ENCODE measurements at places on chromosomes 2 and 18.

GRCh38 chr2:130819608-130820278 lies 17.0 kb upstream of the ARHGEF4 start:
- DNase-seq: peak; percentile 41

- DNase-seq: no peak
Observed at GRCh38 chr2:9074930-9075329, 71.4 kb upstream of the MBOAT2 start.

DNA sequence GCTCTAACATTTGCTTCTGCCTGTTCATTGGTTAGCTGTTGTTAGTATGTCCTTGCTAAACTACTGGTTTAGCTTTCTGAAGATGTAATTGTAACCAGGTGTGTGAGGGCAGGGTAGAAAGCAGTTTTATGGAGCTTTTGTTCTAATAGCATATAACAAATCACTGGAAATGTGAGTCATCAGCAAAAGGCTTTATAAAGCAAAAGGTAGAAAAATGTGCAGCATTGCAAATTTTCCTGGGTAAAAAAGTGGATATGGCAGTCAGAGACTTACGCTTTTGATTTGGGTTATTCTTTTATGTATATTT lies 85.3 kb downstream of the ZNF407 start:
- no peak for DNase-seq

GRCh38 chr2:225090746-225091145 lies 48.5 kb upstream of the DOCK10 start:
- no peak for DNase-seq

DNA sequence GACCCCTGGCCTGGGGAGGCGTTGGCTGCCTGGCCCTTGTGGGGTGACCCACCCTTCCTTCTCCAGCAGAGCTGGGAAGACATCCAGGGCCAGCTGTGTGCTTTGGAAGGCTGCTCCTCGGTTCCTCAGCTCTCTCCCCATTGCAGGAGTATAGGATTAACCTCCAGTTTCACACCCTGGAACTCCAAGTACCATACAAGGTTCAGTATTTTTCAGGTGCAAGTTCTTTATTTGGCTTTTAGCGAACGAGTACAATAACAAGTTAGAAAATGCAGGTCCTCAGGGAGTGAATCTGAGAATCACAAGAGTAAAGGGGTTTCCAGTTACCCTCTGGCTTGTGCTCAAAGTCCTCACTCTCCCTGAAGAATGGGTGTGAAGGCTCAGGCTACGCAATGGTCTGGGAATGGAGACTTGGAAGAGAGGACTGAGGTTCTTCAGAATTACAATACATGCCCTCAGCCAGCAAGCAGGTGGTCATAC lies 101.2 kb downstream of the APOB start:
- DNase-seq: no peak

DNA sequence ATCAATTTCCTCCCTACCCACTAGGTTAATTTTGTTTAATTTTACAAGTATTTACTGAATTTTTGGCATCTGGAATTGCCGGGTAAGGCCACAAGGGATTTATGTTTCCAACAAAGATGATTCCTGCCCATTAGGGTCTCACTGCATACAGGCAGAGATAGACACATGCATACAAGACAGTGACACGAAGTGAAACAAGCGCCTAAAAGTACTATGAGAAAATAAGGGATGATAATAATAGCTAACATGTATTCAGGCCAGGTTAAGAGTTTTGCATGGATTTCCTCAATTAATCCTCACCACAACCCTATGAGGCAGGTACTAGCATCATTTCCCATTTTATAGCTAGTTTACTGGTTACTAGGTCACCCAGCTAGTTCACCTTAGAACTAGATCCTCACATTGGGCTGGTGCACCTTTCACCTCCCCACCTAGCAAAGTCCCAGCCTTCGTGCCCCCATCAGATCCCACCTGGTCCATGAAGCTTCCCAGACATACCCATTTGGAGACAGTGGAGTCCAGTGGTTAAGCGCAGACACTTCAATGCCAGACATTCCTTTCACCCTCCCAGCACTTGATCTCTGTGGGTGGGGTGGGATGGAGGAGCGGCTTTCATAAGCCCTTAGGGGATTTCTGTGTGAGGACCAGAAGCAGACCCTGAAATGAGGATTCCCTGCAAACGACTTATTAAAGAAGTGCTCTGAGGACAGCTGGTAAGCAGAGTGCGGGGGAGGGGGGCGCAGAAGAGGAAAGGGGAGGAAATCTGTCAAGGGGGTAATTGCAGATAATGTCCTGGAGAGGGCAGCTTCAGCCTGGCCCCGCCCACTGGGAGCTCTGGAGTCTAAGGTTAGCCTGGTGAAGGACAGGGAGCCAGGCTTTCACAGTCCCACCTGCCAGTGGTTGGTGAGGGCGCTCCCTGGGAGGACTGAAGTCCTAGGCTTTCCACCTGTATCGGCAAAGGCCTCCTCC lies 5.8 kb upstream of the DGUOK start:
- DNase-seq: no peak

DNA sequence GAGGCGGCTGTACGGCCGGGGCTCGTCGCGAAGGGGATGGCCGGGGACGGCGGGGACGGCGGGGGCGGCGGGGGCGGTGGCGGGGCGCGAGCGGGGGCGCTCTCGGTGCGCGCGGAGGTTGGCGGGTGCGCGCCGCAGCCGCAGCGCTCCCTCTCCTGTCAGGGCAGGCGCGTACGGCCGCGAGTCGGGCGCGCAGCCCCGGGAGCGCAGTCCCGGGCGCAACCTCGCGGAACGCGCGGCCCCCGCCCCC lies 296 bp upstream of the GRHL1 start:
- DNase-seq: no peak

DNA sequence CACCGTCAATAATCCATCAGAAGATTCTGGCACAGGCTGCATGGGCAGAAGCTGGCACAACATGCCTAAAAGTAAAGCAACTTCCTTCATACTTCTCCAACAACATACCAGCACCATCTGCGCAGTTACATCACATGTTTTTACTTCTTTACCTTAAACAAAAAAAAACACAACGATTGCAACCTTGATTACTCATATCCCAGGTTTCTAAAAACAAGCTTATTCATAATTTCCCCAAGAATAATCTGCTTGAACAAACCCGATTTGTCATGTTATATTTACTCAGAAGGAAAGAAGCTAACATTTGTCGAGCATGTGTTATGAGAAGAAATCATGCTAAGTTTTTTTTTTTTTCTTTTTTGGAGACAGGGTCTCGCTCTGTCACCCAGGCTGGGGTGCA lies 54.7 kb downstream of the THADA start:
- DNase-seq: no peak

DNA sequence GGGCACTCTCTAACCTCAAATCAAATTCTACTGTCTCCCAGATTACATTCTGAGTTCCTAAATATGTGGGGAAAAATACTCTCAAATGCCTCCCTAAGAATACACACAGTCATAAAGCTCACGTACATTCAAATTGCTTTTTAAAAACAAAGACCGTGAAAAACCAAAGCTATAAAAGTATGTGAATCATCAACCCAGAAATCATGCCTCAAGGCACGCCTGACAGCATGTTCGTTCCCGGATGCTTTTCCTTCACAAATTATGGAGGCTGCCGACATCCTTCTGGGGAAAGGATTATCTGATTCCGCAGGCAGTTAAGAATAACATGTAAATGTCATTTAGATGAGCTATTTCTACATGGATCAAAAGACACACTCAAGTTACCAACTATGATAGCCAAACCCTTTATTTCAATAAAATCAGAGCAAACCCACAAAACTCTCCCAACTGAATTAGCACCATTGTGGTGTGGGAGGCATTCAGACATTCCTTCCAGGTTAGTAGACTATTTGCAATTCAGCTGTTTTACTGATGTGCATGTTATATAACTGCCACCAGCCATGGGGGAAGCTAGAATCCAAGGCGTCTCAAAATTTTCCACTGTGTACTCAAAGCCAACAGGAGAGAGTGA lies 398.2 kb upstream of the TRIB2 start:
- DNase-seq: no peak

- DNase-seq: no peak
Observed at GRCh38 chr2:166844111-166844510, 44.2 kb upstream of the XIRP2 start.

Data from dorsolateral prefrontal cortex (tissue), 122 donors.